ENCODE measurements at places on chromosomes 4 and X.

GRCh38 chrX:37347420-37347819 lies 1.7 kb upstream of the PRRG1 start:
- no peak for DNase-seq

- no peak for DNase-seq
Observed at GRCh38 chr4:76002176-76002575, 5.1 kb downstream of the CXCL9 start.

GRCh38 chr4:94802091-94802490 lies 44.3 kb downstream of the BMPR1B start:
- no peak for DNase-seq

DNA sequence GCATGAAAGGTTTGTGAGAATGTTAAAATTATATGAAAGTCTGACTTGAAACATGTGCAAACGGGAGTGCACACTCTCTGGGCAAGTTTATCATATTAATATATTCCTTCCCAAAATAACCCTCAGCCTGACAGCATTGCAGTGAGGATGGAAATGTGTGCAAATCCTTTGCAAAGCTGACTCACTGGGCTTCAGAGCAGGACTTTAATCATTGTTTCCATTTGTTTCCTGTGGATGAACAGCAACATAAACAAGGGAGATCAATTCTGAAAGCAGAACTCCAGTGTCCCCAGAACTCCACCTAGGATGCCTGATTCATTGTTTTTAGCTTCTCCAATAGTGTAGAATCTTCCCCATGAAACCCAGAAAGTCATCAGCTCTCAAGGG lies 32.9 kb downstream of the SLC2A9 start:
- DNase-seq: no peak

DNA sequence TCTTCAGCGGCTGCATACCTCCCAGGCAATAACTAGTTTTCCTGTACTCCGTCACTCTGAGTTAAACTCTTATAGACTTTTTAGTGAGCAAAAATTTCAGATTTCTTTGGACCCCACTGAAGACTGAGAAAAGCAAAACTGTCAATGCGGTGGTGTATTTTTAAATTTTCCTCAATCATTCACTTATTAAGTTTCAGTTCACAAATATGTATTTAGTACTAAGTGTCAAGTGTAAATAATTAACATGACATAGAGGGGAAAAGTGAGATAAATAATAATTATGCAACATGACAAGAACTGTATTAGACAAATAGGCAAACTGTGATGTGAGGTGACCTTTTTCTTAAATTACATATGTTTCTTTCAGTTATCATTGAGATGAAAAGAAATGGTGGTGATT lies 124.4 kb downstream of the NAF1 start:
- no peak for DNase-seq

GRCh38 chr4:21290562-21290961 lies 590.3 kb downstream of the PACRGL start:
- no peak for DNase-seq

- no peak for DNase-seq
Observed at GRCh38 chrX:74535408-74536151, 78.8 kb downstream of the RLIM start.

DNA sequence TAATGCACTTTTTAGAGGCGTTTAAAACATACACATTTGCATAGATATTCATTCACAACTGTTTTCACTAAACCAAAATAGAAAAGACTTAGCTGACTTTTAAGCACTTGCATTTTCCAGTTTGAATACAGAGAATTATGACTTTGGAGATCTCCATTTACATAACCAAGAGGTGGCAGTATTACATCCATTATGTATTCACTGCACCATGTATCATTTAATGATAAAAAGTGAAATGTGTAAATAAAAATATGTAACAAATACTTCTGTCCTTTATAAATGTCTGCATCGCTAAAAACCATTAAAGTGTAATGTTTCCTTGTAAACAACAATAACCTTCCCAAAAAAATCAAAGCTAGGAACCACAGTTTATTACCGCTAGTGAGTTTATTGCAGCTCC lies 413.2 kb downstream of the FGF13 start:
- no peak for DNase-seq

DNA sequence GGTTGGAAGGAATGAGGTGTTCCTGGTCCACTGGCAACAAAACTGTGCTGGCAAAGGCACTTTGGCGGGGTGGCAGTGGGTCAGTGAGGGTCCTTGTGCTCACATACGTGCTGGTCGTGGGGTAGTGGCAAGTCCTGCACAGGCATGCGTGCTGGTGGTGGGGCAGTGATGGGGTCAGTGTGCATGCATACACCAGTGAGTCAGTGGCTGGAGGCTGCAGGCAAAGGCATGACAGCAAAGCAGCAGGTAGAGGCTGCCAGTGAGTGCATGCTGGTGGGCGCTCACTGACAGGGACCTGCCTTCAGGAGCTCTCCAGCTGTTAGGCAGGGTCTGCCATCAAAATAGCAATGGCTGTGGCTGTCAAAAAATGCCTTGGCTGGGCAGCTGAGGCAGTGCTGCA lies 42.1 kb downstream of the TMPRSS11E start:
- DNase-seq: no peak

- no peak for DNase-seq
Observed at GRCh38 chr4:121696170-121696580, 605 bp downstream of the ANXA5 start.

GRCh38 chr4:9989918-9990635 lies 31.2 kb downstream of the SLC2A9 start:
- no peak for DNase-seq

DNA sequence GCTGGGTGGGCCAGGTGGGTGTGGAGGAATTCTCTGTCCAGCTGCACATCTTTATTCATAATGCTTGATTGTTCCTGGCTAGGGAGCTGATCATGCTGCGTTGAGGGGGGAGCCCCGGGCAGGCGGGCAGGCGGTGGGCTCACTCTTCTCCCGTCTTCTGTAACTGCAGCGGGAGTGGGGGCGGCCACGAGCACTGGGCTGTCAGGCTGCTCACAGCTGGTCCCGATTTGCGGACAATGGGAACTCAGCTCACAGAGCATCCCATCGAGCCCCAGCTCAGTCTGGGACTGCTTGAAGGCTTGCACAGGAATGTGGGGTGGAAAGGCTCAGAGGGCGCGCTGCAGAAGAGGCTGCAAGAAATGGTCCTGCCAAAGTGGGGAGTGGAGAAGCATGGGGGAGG lies 63.8 kb downstream of the EFNB1 start:
- no peak for DNase-seq

- DNase-seq: no peak
Observed at GRCh38 chrX:107228486-107228819, 22.0 kb downstream of the DNAAF6 start.

GRCh38 chr4:159273141-159273438 lies 170.2 kb downstream of the RAPGEF2 start:
- no peak for DNase-seq

- DNase-seq: no peak
Observed at GRCh38 chrX:84717343-84717742, 215.1 kb upstream of the HDX start.

- no peak for DNase-seq
Observed at GRCh38 chr4:180336494-180337090, 1906.6 kb upstream of the TENM3 start.

- DNase-seq: no peak
Observed at GRCh38 chr4:150002561-150002960, 75.7 kb upstream of the DCLK2 start.

- no peak for DNase-seq
Observed at GRCh38 chr4:9929111-9929510, 92.2 kb downstream of the SLC2A9 start.

DNA sequence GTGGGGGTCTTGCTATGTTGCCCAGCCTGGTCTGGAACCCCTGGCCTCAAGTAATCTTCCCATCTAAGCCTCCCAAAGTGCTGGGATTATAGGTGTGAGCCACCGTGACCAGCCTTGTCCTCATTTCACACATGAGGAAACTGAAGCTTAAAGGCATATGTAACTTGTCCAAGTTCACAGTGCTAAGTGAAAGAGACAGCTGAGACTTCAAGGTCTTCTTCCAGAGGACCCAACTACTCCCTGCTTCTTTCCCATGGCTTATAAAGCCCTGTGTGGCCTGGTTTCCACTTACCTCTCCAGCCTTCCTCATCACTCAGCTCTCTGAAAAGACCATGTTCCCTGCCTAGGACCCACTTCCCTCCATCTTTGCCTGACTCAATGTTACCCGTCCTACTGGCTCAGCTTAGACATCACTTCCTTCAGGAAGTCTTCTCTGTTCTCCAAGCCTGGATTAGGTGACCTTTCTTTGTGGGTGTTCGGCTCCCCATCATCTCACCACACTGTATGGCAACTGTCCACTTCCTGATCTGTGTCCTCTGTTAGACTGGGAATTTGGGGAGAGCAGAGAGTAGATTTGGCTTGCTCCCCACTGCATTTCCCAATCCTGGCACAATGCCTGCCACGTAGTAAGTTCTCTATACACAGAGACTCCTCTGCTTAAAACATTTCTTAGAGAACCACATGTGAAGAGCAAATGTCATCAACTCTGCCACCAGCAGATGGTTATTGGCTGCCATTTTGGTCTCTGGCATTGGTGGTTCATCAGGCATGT lies 30.4 kb upstream of the LAMP2 start:
- DNase-seq: no peak

DNA sequence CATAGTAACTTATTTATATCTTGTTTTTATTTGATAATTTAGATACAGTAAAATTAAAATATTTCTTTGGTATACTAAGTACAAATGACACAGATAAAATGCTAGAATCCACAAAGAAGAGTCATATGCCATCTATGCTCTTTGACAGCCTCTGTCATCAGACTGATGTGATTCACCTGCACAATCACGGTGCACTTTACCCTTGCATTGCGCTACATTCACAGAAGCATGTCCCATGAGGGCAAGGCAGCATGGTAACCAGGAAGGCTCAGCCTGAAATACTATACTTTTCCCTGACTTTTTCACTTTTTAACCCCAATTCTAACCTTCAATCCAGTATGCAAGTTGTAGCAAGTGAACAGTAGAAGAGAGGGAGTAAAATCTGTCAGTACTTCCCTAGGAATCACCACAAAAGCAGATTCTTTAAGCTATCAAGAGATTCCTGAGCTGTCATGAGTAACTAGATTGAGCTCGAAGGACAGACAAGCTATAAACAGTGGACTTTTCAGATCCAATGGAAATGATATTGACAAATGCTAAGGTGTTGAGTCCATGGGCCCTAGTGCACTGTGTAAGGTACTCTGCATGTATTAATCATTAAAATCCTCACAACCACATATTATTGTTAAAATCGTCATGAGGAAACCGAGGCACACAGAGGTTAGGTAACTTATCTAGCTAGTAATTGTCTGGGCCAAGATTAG lies 14.2 kb downstream of the SEC24D start:
- DNase-seq: no peak

- no peak for DNase-seq
Observed at GRCh38 chr4:76738086-76738931, 159.6 kb downstream of the SOWAHB start.

DNA sequence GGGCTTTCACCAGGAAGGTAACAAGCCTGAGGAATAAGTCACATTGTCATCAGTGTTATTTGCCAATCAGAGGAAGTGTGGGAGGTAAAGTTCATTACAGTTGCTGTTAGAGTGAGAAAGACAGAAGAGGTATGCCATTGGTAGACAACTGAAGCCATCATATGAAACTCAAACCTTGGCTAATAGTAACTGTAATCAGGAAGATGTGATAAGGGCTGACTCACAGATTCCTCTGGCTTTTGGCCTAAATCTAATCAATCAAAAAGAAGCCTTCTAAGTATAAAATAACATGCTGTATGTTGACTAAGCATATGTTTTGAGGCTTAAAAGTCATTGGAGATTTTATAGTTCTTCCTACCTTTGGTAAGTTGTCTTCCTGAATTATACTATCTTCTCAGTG lies 242.8 kb downstream of the PCDH7 start:
- DNase-seq: no peak

- no peak for DNase-seq
Observed at GRCh38 chr4:98352396-98352795, 91.2 kb downstream of the RAP1GDS1 start.

DNA sequence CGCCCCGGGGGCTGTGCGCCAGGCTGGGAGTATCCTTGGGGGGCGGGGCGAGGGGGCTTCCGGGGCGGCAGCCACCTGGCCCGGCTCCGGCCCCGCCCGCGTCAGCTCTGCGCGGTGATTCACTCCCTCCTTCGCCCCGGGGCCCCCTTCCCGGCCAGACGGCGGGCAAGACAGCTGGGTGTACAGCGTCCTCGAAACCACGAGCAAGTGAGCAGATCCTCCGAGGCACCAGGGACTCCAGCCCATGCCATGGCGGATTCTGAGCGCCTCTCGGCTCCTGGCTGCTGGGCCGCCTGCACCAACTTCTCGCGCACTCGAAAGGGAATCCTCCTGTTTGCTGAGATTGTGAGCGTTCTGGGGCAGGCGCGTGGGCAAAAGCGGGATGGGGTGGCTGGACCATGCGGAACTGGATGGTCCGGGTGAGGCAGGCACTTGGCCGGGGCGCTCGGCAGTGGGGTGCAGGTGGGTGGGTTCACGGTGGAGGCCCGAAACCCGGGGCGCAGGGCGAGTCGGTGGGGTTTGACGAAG lies at the start of gene PLP2:
PLP2 (plus strand) TSS at position 147 of the 528 bp plus-strand sequence; CDS start at position 250, 103 bp downstream.
- DNase-seq: no peak

- DNase-seq: no peak
Observed at GRCh38 chrX:6640727-6641126, 105.8 kb upstream of the VCX3A start.

- no peak for DNase-seq
Observed at GRCh38 chr4:38967260-38968095, 64.7 kb downstream of the TMEM156 start.

GRCh38 chr4:28518561-28519165 lies 1658.0 kb downstream of the STIM2 start:
- DNase-seq: no peak

- no peak for DNase-seq
Observed at GRCh38 chrX:120560405-120560841, 339 bp downstream of the CUL4B start.

DNA sequence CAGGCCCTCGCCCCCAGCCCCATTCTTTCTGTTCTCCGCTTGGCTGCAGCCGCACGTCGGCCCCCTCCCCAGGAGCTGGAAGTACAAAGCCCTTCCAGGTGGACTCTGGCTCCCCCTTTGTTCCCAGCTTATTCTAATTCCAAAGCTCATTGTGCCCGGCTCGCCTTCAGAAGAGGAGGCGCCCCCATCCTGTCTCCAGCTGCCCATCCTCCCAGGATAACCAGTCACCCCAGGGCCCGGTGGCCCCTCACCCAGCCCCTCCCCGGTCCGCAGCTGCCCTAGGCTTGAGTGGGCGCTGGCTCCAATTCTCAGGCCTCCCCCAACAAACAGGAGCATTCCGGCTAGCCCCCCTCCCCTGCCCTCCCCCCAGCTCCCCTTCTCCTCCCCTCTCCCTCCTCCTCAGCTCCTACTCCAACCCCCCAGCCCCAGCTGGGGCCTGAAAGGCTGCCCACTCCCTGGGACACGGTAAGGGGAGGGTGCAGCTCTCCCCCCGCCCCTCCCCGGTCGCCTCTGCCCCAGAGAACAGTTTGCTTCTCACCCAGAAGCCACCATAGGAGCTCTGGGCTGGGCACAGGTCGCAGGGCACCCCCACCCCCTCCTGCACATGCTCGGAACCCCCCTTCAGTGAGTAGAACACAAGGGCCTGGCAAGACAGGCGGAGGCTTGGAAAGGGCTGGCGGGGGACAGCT lies 3.1 kb upstream of the SLC6A8 start:
- DNase-seq: no peak

All from stimulated activated CD8-positive, alpha-beta memory T cell treated with anti-CD3 and anti-CD28 coated beads, Interleukin-7, amount 100 ng/mL, for 1 hour (primary cell).